NCI-H1930 (cell line): ENCODE measurements at places on chromosomes 6 and 20.

- DNase-seq, result no peak
These were observed 2.1 kb upstream of the ECHDC1 start for GRCh38 chr6:127345521-127345920.

DNA sequence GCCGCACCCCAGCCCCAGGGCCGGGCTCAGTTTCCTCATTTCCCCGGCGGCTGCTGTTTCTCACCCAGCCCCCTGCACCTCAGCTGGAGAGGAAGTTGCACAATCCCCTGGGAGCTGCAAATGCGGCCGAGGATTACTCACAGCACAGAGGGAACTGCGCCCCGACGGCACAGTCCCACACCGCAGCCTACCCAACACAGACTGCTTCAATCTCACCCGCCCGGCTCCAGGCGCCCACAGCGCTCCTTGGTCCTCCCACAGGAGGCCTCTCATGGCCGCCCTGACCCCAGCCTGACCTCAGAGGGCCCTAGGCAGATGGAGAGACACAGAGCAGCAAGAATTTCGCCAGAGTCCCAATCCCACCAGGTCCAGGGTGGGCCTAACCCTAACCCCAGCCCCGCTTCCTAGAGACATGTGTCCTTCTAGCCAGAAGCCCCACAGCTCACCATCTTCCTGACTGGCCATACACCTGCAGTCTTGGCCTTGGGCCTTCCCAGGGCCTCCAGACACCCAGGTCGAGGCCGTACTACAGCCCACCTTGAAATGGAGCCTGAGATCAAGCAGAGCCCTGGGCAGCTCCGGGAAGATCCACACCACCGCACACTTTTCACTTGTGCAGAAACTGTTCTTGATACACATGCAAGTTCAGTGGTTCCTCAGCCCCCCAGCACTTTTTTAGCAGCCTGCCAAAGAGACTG, 11.7 kb downstream of the TFEB start:
- no peak for DNase-seq

- DNase-seq, result no peak
These were observed 71.0 kb downstream of the PLAGL1 start for GRCh38 chr6:143936778-143937667.

GRCh38 chr6:80272988-80273387, 166.5 kb downstream of the BCKDHB start:
- DNase-seq, result no peak

DNA sequence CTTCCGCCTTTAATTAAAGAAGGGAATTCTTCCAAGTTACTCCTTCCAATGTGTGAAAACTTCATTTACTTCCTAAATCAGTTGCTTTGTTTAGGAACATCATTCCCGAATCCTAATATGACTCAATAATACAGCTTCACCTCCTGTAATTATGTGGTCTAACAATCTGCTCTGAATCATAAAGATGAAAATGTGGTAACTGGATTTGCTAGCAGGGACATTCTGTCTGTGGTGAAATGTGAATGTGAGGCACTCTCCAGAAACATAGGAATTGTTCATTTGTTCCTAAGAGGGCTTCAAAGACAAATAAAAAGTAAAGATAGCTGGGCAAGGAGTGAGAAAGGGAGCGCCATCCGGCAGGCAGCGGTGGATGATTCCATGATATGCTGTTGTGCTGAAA, 678.1 kb downstream of the KIF16B start:
- DNase-seq, result no peak

GRCh38 chr20:13753436-13754036, 31.2 kb downstream of the ESF1 start:
- DNase-seq, result no peak

GRCh38 chr20:2509468-2509781, 710 bp upstream of the ZNF343 start:
- no peak for DNase-seq

GRCh38 chr6:54873599-54873998, 27.0 kb downstream of the FAM83B start:
- DNase-seq, result no peak

DNA sequence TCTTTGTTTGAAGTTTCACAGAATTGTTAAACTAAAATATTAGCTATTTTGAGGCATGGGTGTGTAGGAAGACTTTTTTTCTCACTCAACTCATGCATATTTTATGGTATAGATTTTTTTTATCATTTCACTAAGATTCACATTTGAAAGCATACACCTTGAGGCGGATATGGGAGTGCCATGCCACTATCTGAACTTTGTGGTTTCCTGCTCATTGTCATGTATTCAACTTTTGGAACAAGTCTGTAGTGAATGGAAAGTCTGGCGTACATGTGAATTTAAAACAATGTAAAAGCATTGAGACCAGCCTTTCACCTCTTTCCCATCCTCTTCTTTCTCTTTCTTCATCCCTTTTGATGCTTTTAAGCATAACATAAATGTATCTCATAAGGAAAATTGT, 147.9 kb downstream of the TPBG start:
- DNase-seq, result no peak

- DNase-seq, result no peak
These were observed 291.4 kb downstream of the QKI start for GRCh38 chr6:163705923-163706322.

- no peak for DNase-seq
These were observed 113.5 kb upstream of the BTN3A2 start for GRCh38 chr6:26251354-26252076.

DNA sequence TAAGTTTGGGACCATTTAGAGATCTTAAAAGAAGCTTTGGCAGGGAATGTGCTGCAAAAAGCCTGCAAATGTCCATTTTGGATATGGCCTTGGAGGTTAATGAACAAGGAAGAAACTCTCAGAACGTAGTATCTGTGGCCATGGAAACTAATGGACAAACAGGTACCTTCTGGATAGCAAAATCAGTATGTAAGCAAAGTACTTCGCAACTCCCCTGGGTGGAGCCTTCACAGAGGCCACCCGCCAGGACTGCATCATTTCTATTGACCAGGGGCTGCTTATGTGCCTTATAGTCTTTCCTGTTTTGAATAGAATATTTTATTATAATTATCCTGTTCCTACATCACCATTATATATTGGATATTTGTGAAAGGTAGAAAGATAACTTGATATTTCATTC, 510.8 kb upstream of the SYNCRIP start:
- no peak for DNase-seq

DNA sequence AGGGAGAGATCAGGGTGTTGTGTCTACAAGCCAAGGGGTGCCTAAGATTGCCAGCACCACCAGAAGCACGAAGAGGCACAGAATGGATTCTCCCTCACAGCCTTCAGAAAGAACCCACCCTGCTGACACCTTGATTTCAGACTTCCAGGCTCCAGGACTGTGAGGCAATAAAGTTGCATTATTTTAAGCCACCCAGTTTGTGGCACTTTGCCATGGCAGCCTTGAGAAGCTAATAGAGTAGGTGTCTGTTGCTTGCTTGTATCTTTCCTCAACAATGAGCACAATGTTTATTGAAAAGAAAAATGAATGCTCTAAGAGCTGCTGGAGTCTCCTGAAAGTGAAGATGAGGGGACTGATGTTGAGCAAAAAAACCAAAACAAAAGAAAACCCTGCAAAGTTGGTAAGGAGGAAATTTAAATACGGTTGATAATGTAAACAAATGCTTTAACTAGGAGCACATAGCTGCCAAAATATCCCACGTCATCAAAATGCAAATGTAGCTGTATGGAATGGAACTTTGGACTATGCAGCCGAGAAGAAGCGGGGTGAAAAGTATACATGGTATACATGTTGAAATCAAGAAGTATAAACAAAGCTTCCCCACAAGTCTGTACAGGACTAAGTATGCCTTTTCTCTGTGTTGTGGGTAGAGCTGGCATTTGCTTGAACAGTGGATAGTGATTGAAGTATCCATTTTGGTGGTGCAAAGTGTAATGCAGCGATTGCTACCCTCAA, 8.0 kb downstream of the IL20RA start:
- DNase-seq, result no peak

- DNase-seq, result no peak
These were observed 97.9 kb downstream of the ZDHHC14 start for GRCh38 chr6:157478926-157479325.

- DNase-seq, result no peak
These were observed 305.3 kb downstream of the CLIC5 start for GRCh38 chr6:45710304-45710821.

GRCh38 chr6:79632580-79632979, 1.5 kb downstream of the SH3BGRL2 start:
- no peak for DNase-seq

GRCh38 chr6:44668391-44668930, 281.0 kb downstream of the CDC5L start:
- DNase-seq, result no peak

DNA sequence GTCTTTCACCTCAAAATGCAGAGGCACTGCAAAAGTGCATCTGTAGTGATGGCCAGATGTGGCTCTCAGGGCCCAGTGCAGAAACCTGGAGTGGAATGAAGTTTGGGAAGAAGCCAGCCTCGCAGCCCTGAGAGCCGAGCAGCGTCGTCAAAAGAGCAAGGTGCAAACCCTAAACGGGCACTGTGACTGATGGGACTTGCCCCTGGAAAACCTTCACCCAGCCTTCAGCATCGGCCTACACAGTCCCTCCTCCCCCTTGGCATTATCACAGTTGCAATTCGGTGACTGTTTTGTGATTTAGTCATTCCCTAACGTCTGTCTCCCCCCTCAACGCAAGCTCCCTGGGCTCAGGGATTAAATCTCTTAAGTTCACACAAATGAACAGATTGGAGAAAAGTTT, 38.6 kb downstream of the TAF4 start:
- no peak for DNase-seq

GRCh38 chr20:8005575-8006366, 13.8 kb downstream of the TMX4 start:
- no peak for DNase-seq

GRCh38 chr20:62252342-62252966, 14.1 kb downstream of the OSBPL2 start:
- DNase-seq, result no peak
